Cortex of kidney (tissue), 1 donor: ENCODE measurements at places on chromosomes 1 and 21.

GRCh38 chr1:3745590-3746381, 6.5 kb upstream of the CCDC27 start:
- DNase-seq, result no peak

GRCh38 chr1:77282187-77282865, 507 bp downstream of the AK5 start:
- no peak for DNase-seq

- no peak for DNase-seq
These were observed 50.1 kb upstream of the COL6A1 start for GRCh38 chr21:45931397-45931969.

- no peak for DNase-seq
These were observed 75.9 kb downstream of the KIF1B start for GRCh38 chr1:10286244-10286643.

DNA sequence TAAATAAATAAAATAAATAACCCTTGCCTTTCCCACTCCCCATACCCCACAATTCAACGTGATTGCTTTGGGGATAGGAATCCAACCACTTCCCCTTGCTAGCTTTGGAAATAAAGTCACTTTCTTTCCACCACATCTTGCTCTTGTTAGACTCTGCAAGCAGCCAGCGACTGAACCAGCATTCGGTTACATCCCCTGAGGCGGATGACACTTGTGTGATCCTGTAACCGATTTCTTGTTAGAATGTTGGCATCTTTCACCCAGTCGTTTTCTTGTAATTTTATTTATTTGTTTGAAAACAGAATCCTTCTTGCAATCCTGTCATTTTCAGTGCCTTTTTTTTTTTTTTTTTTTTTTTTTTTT, 1.6 kb upstream of the IFNGR2 start:
- DNase-seq, result no peak

DNA sequence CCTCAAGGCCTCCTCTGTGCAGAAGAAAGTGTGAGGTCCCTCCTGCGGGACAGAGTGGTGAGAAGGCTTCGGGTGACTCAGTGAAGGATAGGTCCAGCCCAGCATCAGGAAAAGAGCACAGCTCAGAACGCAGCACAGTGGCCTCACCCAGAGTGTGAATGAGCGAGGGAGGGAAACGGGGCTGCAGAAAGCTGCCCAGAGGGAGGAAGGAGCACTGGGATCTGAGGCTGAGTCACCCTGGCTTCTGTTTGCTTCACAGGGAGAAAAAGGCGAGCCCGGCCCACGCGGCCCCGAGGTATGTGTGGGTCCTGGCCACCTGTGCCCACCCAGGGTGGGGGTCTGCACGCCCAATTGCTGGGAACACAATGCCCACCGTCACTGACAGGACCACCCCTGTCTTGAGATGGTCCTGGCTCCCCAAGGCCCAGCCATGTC, 24.3 kb downstream of the COL6A2 start:
- no peak for DNase-seq

DNA sequence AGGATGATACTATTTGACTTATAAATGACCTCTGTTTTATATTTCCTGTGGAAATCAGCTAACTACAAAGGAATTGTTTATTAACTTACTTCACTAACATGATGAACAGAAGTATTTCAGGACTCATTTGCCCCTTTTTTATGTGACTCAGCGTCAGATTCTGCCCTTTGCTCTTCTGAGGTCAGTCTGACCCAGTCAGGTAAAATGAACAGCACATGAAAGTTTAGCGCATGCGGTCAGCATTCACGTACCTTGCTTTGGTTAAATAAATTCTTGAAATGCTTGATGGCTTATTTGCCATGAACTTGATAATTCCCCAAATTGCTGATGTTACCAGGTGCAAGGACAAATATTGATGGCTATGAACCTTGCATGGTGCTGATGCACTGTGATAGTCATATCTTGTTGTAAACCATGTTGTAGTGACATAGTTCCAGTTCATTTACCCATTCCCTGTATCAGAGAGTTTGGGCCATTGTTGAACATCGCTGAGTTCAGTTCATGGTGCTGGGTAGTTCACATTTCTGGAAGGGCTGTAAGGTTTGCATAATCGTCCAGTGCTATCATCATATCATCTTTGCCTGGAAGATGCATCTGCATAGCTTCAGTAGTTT, 133.4 kb downstream of the NFIA start:
- no peak for DNase-seq

DNA sequence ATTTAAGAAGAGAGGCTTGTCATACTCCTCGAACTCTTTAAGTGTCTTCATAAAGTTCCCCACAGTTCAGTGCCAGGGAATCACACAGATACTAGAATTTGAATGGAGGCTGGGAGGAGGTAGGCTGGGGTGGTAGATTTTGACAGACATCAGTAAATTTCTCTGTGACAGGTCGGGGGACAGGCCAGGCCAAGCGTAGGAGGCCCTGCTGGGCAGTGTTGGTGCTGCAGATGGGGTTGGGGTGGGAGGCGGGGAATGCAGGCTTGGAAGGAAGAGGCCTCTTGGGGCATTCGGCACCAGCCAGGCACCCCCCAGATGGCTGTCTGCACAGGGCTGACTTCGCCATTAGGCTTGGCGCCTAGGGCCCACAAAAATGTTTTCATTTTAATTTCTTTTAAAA, 84.0 kb downstream of the MAN1C1 start:
- DNase-seq, result no peak

- no peak for DNase-seq
These were observed 5.8 kb upstream of the MAGOH start for GRCh38 chr1:53244141-53244540.

DNA sequence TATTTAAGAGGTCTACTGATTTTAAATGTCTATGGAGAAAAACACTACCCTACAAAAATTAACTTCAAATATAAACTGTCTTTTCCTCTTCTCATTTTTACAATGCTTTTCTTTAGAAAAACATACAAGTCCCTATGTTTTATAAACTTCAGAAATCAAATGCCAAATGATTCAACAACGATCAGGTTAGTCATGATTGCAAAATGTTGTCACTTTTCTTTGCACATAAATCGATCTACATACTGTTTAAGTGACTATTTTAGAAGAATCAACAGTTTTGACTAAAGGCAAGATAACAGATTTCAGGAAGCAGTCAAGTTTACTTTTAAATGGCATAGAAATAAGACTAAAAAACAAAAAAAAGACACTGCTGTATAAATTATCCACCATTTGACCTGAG, 168.7 kb downstream of the GPATCH2 start:
- no peak for DNase-seq

DNA sequence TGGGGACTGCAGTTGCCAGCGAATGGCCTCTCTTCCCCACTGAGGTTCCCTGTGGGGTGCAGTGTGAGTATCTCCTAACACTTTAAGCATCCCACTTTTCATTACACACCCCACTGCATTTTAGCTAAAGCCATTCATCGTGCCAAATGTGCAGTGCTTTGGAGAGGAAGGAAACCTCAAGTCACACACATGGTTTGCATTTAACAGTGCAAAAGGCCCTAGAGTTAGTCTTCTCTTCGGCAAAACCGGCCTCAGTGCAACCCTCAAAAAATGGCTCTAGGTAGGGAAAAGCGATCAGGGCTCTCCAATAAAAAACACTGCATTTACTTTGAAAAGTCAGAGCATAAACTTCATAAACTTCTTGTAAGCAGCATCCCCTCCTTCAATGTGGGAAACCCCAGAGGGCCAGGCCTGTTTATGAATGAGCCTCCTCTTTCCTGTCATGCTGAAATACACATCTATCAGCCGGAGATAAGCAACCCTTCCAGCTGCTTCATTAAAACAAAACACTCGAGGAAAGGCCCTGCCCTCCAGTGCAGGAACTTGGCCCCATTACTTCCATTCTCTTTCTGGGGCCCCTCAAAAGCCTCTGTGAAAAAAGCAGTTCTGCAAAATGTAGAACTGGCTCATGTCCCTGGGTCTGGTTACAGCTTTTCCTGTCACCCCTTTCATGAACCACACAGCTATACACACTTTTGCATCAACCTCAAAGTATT, 184.0 kb downstream of the CDC7 start:
- DNase-seq, result no peak

- no peak for DNase-seq
These were observed 22.6 kb downstream of the BTG2 start for GRCh38 chr1:203327684-203328457.

- no peak for DNase-seq
These were observed 56.3 kb downstream of the NVL start for GRCh38 chr1:224273641-224274040.

DNA sequence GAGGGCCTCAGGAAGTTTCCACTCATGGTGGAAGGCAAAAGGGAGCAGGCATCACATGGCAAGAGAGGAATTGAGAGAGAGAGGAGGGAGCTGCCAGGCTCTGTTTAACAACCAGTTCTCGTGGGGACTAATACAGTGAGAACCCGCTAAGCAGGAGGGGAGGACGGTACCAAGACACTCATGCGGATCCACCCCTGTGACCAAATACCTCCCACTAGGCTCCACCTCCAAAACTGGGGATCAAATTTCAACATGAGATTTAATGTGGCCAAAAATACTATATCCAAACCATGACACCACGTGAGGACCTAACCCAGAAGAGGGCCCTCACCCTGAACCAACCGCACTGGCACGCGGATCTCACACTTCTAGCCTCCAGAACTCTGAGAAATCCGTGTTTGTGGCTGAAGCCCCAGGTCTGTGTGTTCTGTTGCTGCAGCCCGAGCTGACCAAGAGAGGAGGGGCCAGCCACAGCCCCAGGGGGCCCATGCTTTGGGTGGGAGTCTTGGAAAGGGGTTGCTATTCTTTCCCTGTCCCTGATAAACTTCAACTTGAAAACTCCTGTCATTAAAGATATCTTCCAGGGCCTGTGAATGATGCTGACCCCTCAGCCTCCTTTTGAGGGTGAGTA, 32.0 kb downstream of the TRIM67 start:
- no peak for DNase-seq

DNA sequence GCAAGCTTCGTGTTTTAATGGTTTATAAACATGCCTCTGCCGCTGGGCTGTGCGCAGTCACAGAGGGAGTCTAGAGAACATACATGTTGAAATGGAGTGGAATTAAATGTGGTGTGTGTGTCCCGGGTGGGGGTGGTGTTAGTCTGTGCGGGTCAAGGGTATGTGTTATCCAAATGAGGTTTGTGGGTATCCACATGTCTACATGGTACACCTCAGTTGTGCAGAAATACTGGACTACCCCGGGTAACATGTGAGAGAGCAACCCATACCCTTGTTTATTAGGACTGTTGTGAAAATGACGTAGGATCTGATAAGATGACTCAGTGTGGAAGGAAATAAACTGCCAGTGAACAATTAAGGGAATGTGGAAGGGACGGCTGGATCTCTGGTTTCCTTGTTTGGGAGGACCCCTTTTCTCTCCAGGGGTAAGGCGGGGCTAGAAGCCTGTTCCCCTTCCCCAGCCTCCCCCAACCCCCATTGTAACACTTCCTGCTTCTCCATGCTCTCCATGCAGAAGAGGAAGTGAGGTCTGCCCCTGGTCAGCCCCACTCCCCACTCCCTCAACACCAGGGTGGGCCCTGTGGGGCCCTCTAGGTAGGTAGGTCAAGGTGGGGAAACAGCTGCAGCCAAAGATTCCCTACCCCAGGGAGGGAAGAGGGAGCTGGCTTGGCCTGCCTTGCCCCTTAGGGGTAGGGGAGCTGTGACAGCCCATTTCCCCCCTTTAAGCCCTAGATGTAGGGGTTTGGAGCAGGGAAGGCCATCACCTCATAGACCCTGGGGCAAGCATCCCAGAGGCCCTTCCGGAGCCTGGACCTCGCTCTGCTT, 690 bp downstream of the EPS8L3 start:
- DNase-seq, result no peak

DNA sequence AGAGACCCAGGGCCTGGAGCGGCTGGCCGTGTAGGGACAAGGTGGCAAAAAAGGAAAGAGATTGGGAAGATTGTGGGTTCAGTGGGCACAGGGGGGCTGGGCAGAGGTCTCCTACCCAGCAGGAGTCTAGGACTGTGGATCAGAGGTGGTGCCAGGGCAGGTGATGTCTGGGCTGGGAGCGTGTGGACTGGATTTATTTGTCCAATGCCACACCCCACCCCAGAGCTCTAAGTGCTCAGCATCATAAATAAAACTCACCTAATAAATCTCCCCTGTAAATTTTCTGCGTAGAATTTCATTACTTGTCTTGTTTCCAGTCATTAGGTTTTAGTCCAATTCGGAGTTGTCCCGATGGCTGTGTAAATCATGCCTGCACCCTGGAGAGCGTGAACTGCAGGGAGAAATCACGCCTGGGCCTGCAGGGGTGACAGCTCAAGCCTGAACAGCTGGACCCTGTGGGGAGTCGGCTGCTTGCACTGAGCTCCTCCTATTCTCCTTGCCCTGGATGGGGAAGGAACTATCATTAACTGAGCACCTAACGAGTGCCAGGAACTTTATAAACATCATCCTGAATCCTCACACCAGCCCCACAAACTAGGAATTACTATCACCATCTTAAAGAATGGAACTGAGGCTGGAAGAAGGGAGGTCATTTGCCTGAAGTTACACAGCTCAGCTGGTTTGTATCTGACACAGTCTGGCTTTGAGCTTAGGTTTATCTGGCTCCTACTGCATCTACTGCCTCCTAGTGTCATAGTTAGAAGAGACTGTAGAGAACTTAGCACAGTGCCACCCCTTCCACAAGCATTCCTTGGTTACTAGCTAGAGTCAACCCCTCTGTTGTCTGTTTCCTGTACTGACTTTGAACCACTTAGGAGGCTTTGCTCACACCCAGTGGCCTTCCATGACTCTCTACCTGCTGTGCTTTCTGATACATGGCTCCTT, 25.0 kb upstream of the POU3F1 start:
- DNase-seq, result no peak

DNA sequence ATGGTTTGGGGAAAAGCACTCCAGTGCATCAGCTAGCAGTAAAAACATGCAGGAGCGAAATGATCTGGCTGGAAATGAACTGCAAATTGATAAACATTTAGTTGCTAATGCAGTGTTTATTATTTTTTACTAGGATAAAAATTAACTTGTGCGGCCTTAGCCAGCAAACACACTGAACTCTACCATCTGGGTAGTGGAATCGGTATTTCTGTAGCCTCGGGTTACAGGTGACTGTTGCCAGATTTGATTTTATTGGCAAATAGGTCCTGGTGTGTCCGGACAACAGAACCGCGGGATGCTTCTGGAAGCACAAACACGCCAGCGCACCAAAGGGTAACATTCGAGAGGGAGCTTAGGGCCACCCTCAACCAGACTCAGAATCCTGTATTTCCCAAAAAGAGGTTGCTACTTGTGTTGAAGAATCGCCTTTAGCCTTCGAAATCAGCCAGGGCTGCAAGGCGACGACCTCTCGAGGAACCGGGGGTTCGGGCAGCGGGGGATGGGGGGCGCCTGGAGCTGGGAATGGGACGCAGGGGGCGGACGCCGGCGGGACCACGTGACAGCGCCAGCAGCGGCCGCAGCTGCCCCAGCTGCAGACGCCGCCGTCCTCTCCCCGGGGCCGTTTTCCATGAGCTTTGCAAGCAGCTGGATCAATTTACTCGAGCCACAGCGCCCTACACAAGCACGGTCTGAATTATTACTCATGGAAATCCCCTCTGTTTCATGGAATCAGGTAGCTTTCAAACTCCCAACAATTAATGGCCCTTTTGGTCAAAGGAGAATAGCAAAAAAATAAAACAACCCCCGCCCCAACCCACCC, 158.8 kb downstream of the TOMM20 start:
- no peak for DNase-seq

GRCh38 chr1:235724730-235725129, 75.1 kb upstream of the GNG4 start:
- DNase-seq, result no peak

GRCh38 chr1:119367432-119368124, 1.0 kb upstream of the HAO2 start:
- no peak for DNase-seq
